Stimulated activated CD8-positive, alpha-beta memory T cell treated with anti-CD3 and anti-CD28 coated beads, Interleukin-15, amount 100 ng/mL, for 48 hours (primary cell): ENCODE measurements at places on chromosomes 2 and 18.

DNA sequence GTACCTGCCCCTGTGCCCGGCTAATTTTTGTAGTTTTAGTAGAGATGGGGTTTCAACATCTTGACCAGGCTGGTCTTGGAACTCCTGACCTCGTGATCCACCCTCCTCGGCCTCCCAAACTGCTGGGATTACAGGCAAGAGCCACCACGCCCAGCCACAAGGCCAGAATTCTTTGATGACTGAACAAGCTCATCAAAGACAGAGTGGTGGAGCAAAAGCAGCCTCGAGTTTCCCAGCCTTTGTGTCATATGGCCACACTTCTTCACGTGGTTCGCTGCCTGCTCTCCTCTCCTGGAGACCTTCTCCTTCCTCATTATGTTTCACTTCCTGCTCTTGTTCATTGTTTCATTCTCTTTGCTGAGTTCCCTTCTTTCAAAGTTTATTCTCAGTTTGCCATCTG is 9.9 kb upstream of the NPC1 start:
- no peak for DNase-seq

GRCh38 chr2:36423172-36423571 is 67.6 kb downstream of the CRIM1 start:
- no peak for DNase-seq

- DNase-seq, result no peak
Observed at GRCh38 chr2:33144243-33144642, 197.5 kb downstream of the LTBP1 start.

- DNase-seq, result no peak
Observed at GRCh38 chr2:147450661-147451510, 393.9 kb upstream of the ACVR2A start.

DNA sequence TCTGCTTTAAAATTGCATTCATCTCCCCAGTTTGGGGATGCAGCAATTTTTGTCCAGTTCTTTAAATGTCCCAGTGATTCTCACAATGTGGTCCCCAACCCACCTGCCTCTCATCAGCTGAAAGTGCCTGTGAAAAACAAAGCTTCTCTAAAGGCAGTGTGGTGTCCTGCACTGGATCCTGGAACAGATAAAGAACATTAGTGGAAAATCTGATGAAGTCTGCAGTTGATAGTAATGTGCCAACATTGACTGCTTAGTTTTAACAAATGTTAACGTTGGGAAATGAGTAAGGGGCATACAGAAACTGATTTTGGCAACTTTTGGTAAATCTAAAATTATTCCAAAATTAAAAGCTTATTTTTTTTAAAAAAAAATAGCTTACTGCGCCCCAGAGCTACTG is 9.3 kb downstream of the FZD5 start:
- no peak for DNase-seq

DNA sequence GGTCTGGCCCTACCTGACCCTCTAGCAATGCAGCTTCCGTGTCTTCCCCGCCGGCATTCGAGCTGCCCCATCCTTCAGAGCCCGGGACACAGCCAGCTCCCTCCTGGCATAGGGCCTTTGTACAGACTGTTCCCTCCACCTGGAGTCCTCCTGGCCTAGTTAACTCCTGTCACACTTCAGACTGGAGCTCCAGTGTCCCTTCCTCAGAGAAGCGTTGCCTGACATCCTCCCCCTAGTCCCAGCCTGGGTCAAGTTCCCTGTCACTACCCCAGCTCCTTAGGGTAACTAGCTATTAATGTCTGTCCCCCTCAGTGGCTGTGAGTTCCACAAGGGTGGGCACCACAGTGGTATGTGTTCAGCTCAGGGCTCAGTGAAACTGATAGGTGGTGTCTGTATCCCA is 45.5 kb upstream of the LOXHD1 start:
- DNase-seq, result no peak

GRCh38 chr2:133942398-133942797 is 311.5 kb upstream of the MGAT5 start:
- no peak for DNase-seq

GRCh38 chr2:36634981-36635597 is 37.1 kb upstream of the FEZ2 start:
- DNase-seq, result no peak

DNA sequence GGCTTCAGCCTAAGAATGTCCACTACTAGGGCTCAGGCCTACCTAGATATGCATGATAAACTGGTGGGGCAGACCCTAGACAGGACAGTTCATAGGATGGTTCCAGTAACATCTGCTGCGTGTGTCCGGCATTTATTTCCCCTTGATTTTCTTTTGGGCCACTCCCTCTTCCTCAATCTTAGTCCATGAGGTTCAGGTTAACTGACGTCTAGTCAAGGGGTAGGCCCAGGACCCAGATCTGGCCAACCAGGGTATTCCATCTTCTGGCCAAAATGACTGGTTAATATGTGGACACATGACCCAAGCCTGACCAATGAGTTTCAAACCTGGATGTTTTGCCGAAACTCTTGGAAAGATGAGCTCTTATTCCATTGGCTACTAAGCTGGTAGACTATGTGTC is 15.2 kb downstream of the TMEM247 start:
- DNase-seq, result no peak

GRCh38 chr2:74415762-74416395 is 5.5 kb downstream of the C2orf81 start:
- DNase-seq, result no peak

DNA sequence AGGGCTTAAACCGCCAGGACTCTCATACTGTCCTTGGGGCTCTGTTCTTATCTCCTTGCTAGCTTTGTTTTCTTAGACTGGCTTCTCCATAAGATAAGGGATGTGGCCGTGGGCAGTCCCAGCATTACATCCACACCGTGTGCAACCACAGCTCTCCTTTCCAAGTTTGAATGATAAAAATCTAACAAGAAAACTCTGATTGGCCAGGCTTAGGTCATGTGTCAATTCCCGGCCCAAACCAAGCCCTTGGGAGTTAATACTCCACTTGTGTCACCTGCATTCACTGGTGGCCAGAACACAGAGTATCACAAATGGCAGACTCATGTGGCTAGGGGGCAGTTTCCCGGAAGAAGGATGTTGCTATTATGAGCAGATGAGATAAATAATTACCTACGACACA is 43.2 kb upstream of the KDM3A start:
- DNase-seq, result no peak

- no peak for DNase-seq
Observed at GRCh38 chr2:75268112-75268511, 68.8 kb upstream of the TACR1 start.

DNA sequence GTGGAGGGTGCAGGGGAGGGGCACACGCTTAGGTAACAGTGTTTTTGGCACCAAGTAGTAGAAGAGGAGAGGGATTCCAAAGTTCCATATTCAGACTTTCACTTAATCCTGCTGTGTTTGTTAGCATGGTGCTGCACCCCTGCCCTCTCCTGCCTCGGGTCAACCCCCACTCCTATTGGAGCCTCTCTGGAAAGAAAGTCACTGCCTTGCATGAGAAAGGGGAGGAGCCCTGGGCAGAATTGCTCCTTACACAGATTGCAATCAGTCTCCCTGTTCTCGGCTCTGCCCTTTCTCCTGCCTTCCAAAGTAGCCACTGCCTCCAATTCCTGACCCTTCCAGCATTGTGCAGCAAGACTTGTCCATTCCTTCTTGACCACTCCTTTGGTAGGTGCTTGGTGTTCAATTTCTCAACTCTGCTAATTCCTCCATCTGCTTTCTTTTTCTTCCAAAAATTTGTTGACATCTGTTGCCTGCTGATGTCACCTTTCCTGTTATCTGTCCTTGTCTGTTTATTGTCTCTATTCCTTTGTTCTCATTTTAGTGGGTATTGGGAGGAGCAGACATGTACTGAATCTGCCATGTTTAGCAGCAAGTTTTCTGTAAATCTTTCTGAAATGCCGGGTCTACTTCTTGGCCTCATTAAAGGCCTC is 225.4 kb downstream of the LOXHD1 start:
- no peak for DNase-seq

DNA sequence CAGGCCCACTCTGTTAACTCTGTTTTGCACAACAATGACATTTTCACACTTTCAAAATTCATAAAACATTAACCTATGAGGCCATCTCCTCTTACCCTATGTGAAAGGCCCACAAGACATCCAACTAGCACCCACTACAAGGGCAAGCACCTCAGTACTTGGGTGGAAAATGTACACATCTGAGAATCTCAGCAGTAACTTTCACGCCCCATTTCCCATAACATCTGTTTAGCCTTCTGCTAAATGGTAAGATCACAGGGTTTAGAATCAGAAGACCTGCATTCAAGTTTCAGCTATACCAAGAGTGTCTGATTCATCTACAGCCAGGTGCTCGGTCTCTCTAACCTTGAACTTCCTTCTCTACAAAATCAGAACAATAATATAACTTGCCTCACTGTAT is 89.2 kb downstream of the SP100 start:
- DNase-seq, result no peak

DNA sequence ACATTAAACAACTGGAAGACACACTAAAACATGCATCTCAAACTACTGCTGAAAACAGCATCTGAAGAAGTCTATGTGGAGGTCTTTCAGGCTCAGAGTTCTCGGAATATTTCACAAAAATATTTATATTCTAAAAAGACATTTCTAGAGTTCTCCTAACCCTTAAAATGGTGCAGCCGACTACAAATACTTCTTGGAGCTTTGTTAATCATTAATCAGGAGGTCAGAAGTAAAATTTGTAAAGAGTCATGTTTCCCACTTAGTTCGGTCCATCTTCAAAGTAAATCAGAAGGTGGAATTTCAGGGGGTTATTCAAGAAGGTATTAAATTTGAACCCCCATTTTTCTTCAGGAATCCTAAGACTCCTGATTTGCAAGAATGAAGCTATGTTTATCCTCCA is 72.7 kb downstream of the FAM228A start:
- DNase-seq, result no peak

GRCh38 chr18:37182340-37183135 is 353.6 kb downstream of the KIAA1328 start:
- no peak for DNase-seq

DNA sequence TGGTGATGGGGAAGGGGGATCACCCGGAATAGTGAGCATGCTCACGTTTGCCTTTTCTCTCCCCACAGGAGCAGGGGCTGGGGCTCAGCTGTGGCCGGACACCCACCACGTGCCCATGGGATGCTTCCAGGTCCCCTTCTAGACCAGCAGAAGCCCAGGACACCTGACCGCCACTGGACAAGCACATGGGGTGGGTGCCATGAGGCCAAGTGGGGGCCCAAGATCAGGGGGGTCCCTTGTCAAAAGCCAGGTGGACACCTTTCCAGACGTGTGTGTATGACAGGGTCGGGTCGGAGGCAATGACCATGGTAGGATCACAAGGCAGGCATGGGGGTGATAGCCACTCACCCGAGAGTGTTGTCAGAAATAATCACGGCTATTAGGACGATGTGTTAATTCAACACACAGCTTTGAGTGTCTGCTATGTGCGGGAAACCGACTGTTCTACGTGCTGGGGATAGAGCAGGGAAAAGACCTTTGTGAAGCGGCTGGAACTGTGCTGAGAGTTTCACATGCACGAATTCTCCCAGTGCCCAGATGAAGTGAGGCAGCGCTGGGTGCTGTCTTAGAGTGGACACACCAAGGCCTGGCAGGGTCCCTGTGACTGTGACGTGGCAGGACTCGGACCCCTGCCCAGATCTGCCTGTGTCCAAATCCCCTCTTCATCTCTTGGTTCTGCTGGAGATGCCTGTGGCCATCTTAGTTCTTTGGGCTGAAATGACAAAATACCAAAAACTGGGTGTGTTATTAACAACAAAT is 244.7 kb downstream of the NDUFA10 start:
- DNase-seq, result no peak

- DNase-seq, result no peak
Observed at GRCh38 chr2:117170897-117171296, 643.6 kb upstream of the DDX18 start.

DNA sequence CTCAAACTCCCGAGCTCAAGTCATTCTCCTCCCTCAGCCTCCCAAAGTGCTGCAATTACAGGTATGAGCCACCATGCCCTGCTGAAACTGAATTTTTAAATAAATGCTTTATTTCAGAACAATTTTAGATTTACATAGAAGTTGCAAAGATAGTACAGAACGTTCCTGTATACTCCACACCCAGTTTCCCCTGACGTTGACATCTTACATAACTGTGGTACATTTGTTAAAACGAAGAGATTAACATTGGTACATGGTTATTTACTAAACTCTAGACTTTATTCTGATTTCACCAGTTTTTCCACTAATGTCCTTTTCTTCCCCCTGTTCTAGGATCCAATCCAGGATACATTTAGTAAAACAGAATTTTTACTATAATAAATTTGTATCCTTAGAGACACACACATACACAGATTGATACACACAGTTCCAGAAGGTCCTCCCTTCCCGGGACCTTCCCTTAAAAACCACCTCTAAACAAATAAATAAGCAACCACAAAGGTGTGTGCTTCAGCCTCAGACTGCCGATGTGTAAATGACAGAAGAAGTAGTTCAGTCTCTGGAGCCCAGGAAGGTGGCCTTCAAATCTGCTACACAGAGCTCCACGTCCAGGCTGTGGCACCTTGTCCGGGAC is 6.9 kb downstream of the NEU2 start:
- DNase-seq, result no peak

GRCh38 chr18:60698901-60699300 is 326.3 kb upstream of the MC4R start:
- no peak for DNase-seq

- DNase-seq, result no peak
Observed at GRCh38 chr2:203407496-203407895, 79.3 kb downstream of the ABI2 start.

- no peak for DNase-seq
Observed at GRCh38 chr2:233400341-233400740, 46.0 kb downstream of the DGKD start.

GRCh38 chr18:22297008-22297407 is 120.7 kb downstream of the CTAGE1 start:
- no peak for DNase-seq

DNA sequence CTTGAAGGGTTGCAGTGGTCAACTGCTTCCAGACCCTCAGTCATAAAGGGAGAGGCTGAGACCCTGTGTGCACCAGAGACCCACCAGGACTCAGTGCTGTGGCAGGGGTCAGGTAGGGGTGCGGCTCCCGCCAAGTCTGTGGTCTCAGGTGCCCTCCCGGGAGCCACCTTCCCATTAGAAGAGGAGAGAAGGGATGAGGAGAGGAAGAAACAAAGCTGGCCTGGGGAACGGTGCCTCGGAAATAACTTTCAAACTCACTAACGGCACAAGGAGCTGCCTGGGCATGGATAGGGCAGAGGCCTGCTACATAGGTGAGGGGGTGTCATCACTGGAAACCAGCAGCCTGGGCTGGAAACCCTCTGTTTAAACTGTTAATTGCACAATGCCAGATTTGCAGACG is 84.9 kb downstream of the TPO start:
- DNase-seq, result no peak

GRCh38 chr2:197191177-197191939 is 119.2 kb downstream of the ANKRD44 start:
- DNase-seq, result no peak
